Occipital lobe (tissue), 3 donors: ENCODE measurements at places on chromosomes 12 and 14.

GRCh38 chr14:46063872-46064271, 587.7 kb downstream of the RPL10L start:
- DNase-seq = no peak

GRCh38 chr14:75977582-75977943, 4.2 kb downstream of the TGFB3 start:
- no peak for DNase-seq

GRCh38 chr12:6914947-6915788, 788 bp downstream of the ENO2 start:
- DNase-seq = no peak

DNA sequence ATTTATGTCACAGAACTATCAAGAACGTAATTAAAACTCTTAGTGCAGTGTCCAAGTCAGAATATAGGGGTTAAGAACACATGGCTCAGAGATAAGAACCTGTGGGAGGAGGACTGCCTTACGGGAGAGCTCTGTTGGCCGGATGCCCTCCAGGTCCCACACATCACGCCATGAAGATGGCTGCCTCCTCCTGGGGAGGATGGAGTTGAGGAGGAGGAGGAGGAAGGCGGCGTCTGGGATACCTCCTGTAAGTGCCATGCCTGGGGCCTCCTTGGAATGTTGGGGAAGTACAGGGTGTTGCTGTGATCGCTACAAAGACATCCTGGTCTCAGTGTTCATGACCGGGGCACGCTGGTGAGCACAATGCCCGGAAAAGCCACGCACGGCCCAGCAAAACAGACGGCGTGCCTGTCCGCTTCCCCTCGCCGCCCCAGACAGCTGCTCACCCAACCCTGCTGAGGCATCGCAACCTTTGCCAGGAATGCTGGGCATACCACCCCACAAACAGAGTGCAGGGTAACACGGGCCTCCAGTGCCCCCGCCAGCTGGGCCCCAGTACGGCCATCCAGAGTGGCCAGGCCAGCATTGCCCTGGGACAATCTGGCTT, 28.7 kb upstream of the CD9 start:
- DNase-seq = no peak

DNA sequence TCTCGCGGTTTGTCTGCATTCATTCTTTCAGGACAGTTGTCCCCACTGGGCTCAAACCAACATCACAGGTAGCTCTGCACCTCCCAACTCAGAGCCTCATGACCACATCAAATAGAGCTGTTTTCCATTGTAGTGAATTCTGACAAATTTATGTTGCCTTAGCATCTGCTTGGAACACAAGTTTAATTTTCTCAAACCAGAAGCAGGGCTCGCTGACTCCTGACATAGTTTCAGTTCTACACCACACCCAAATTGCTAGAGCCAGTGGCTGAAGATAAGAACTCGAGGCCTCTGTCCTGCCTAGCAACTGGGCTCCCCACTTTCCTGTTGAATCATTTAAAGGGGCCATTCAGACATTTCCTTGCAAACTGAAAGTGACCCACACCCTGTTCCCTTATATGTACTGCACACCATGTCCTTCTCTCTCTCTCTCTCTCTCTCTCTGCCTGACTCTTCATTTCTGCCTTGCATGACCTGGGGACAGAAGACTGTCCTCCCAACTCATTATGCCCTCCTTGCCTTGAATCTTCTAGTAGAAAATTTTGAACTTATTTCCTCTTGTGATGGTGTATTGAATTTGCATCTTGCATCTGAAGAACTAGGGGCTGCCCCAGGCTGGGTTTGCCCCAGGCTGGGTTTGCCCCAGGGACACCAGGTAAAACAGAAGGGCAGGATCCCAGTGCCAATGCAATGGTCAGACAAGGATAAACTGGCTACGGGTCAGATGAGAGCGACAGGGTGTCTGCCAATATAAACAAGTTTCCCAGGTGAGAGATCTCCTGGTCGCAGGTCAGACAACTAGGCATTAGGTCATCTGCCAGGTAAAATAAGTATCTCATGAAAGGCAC, 9.7 kb upstream of the WSCD2 start:
- no peak for DNase-seq

GRCh38 chr12:32754111-32754510, 1.6 kb downstream of the YARS2 start:
- DNase-seq = no peak

GRCh38 chr12:16920451-16920850, 314.5 kb upstream of the LMO3 start:
- no peak for DNase-seq

GRCh38 chr12:39722504-39722903, 102.9 kb upstream of the ABCD2 start:
- DNase-seq = no peak

- no peak for DNase-seq
Measured at GRCh38 chr14:93744876-93745275, 43.4 kb downstream of the PRIMA1 start.

DNA sequence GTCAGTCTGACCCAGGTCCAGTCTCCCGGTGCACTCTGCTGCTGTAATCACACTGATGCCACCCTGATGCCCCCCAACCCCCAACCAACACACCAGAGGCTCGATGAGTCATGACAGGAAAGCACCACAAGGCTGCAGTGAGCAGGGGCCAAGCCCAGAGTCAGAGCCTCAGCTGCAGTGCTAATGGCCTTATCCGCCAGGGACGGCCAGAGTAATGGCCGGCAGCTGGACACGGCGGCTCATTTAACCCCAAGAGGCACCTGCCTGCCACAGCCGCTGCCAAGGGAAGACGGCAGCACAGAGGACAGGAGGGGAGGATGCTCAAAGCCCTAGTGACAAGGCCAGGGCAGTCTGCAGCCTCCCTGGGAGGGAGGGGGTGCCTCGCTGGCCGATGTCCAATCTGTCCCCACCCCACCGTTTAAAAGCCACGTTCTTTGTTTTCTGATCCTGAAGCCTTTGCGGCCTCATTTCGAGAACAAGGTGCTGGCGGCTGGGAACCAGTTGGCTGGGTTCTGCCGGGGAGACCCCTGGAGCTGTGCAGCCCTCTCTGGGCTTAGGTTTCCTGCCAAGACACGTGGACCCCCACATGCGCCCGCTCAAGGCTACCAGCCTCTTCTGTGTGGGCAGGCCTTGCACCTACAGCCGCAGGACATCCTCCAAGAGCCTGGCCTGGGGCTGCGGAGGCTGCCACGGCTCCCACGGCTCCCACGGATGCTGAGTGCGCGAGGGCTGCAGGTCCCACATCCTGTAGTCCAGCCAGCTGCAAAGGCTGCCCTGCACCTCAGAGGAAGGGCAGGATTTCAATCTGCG, 13.1 kb downstream of the CCDC85C start:
- DNase-seq = peak; percentile 29

DNA sequence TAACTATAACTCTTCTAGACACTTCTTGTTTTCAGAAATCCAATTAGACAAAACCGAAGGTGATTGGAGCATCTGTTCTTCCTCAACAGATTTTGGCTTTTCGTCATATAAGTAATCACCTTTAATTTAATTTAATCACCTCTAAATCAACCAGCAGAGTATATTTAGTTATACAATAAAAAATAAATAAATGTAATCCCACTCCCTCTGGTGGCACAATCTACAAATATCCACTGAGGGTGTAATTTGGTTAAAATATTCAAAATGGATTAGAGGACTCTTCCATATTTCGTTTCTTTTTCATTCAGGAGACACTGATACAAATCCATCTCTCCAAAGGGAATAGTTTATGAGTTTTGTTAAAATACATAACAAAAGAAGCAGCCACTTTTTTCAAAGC, 18.3 kb upstream of the SLC35F4 start:
- no peak for DNase-seq

- DNase-seq = no peak
Measured at GRCh38 chr12:52741375-52742195, 35.6 kb downstream of the KRT76 start.

DNA sequence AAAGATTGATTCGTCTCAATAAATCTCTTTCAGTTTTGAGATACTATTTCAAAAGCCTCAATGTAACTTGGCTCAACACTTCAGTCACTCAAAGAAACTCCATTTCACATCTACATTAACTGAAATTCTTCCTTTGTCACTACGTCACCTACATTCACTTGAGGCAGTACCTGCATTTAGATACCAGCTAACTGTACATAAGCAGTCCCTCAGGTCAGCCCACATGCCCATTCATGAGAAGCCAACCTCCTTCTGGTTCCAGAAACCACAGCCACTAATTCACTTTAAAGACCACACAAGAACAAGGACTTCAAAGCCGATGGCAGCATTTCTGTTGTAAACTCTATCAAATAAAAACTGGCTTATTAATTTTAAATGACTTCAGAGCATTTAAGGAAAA, 43.0 kb downstream of the SETD3 start:
- DNase-seq = no peak

DNA sequence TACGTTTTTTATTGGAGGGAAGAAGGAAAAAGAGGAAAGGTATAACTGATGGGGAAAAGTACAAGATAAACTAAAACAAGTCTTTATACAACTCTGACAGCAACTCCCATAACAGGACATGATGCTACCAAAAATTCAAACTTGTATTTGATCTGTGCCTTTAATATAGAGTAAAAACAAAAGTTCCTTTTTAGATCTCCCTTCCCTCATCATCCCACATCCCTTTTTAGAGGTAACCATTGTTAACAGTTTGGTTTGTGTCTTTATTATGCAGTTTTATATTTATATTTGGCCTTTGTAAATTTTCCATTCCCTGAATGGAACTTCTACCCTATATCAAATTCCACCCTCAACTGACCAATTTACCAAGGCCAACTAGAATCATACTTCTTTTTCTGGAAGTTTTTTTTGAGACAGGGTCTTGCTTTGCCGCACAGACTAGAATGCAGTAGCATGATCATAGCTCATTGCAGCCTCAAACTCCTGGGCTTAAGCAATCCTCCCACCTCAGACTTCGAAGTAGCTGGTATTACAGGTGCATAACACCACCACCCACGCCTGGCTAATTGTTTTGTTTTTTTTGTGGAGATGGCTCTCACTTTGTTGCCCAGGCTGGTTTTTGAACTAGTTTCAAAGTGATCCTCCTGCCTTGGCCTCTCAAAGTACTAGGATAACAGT, 36.9 kb downstream of the RAB21 start:
- DNase-seq = no peak

DNA sequence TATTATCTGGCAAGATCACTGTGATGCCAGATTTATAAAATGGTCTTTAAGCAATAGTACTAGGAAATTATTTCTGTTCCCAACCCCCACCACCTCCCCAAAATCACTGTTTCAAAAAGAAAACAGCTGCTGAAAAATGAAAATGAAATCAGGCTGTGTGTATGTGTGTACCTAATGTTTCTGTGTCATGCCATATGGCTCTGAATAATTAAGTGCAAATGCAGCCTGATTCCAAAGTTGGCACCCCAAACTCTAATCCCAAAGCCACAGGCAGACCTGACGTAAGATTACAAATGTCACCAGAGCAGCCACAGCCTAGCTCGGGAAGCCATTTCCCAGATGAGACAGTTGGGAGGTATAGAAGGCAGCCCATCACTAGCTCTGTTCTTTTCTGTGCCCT, 175.5 kb downstream of the MED13L start:
- no peak for DNase-seq

DNA sequence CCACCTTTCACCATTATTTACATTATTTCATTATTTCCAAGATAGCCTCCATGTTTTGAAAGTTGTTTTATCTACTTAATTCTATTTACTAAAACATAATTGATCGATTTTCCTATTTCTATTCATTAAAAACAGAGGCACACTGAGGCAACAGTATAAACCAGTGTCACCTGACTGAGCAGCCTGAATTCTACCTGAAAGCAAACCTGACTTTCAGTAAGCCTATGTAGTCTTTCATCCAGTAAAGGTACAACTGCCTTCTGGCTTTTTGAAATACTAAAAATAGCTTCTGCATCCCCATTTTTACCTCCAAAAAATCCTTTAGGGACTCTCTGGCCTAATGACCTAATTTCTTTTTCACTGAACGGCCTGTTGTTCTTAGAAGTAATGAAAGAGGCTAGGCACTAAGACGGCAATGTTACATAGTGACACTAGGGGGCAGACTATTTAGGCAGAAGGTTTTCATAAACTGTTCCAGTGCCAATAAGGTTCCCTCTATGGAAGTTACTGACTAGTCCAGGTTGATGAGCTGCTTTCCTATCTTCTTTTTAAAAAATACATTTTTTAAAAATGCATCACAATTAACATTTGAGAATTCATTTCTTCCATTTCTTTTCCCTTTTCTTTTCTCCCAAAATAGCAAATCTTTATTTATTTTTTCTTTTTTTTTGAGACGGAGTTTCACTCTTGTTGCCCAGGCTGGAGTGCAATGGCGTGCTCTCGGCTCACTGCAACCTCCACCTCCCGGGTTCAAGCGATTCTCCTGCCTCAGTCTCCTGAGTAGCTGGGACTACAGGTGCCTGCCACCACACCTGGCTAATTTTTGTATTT, 17.5 kb downstream of the ANAPC5 start:
- DNase-seq = peak; percentile 2

- no peak for DNase-seq
Measured at GRCh38 chr12:132021965-132022364, 72.2 kb downstream of the EP400 start.

- no peak for DNase-seq
Measured at GRCh38 chr14:90654831-90655276, 161.4 kb downstream of the TTC7B start.

GRCh38 chr12:127169321-127170181, 1097.4 kb upstream of the TMEM132C start:
- no peak for DNase-seq

DNA sequence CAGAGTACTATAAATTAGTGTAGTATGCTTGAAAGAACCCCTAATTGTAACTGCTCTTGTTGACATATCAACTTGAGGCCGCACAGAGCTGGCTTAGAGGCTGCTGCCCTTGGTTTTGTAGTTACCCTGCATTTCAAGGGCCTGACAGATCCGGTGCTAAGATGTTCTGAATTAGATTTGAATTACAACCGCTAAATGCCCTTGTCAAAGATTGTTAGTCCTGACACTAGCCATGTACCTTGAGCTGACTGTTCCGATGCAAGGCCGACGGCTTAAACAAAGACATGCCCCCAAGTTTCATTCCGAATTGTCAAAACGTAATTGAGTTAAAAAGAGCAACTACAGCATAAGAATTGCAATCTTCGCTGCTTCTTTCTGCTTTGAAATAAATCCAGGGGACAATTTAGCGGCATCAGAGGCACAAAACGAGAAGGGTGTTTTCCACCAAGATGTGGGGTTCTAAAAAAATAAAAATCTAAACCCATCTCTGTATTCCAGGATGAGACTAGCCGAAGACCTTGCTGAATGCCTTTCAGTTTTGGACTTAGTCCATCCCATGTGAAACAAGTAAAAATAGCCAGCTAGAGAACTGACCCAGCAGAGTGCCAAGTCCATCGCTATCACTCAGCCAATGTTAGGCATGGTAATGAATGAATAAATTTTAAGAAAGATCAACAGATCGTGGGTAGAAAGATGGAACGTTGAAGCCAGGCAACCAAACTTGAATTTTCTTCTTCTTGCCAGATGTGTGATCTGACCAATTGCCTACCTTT, 148.7 kb downstream of the DICER1 start:
- no peak for DNase-seq
